ENCODE measurements at places on chromosomes 1 and 21. TPM values are rescaled to one million over a fixed set of nuclear protein-coding genes. Genes with fewer than 3 reads are reported as not detected.

Gene TSPEAR
- 1.0 TPM for total RNA-seq

Gene PCP4L1
- total RNA-seq, result 4.9 TPM

Gene RCAN3
- 7.6 TPM for total RNA-seq

Gene ODF2L
- 48.7 TPM for total RNA-seq

Gene GJA5
- total RNA-seq, result 15.4 TPM

Gene STYXL2
- total RNA-seq, result 82.9 TPM

- DNase-seq, result peak; percentile 11
Observed at GRCh38 chr1:233364695-233365539, 37.4 kb downstream of the MAP3K21 start.

- no peak for DNase-seq
Observed at GRCh38 chr1:231702804-231703203, 76.2 kb downstream of the DISC1 start.

- DNase-seq, result peak; percentile 74
Observed at GRCh38 chr1:217425422-217425821, 205.5 kb downstream of the GPATCH2 start.

DNA sequence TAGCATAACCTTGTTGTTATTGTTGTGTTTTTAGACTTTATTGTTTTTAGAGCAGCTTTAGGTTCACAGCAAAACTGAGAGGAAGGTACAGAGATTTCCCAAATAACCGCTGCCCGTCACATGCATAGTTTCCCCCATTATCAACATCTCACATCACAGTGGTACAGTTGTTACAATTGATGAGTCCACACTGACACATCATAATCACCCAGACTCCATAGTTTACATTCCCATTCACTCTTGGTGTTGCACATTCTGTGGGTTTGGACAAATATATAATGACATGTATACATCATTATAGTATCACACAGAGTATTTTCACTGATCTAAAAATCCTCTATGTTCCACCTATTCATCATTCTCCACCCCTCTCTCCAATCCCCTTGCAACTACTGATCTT lies 25.9 kb upstream of the TOR3A start:
- no peak for DNase-seq

- no peak for DNase-seq
Observed at GRCh38 chr1:21212126-21212525, 35.4 kb upstream of the EIF4G3 start.

GRCh38 chr1:44939061-44939460 lies 47.3 kb downstream of the EIF2B3 start:
- no peak for DNase-seq

- no peak for DNase-seq
Observed at GRCh38 chr1:3653286-3653618, 936 bp downstream of the TP73 start.

DNA sequence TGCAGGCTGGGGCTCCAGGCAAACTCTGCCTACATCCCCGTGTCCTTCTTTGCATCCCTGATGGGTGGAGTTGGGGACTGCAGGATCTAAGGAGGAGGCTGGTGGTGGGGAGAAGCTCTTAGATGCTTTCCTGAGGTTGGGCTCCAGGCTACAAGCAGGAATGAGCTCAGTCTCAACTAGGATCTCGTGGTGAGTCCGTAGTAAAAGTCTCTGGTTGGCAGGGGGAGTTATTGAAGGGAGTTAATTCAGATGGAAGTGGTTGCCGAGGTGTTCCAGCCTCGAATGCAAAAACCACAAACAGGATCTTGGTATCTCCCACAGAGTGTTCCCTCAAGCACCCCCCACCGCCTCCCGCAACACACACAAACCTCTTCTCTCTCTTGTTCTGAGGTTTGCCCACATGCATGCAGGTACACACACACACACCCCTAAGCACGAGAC lies 35.0 kb downstream of the TMCC2 start:
- DNase-seq, result no peak

DNA sequence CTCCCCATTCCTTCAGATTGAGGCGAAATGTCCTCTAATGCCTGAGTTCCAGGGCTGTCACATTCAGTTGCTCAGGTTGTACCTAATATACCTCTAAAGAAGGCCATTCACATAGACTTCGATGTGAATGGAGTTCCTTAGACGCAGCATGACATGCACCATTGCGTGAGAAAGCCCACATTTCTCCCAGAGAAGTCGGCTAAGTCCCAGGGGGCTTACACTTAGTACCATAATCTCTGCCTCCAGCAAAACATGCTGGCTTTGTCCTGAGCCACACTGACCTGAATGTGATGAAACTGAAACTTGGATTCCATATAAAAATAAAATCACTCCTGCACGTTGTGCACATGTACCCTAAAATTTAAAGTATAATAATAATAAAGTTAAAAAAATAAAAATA lies 23.2 kb upstream of the SLC2A1 start:
- no peak for DNase-seq

DNA sequence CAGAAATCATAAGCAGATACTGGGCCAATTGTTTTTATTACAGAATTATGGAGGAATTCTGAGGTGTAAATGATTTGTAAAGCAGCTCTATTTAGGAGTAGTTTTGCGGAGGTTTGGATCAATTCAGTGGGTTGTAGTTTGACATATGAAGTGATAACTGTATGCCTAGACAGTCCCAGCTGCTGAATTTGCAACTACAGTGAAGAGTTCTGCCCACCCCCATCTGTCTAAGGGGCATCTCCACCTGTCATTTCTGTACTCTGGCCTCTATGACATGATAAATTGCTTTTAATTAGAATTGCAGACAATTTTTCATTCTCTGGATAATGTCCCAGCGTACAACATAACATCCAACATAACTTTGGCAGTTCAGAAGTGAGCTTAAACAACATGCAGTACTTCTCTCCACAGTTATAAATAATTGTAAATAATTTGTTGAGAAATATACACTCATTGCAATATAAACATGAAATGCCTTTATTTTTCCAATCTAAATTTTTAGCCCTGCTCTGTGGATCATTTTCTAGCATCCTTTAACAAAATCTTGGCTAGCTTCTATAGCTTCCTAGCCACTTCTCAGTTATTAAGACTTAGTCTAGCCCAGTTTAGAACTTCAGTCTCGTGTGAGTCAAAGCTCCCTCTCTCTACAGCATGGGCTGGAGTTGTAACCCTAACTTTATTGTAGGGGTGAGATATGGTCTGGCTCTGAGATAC lies 52.3 kb downstream of the PDE4B start:
- peak; percentile 6 for DNase-seq

- peak; percentile 13 for DNase-seq
Observed at GRCh38 chr21:40769231-40769630, 77.7 kb downstream of the DSCAM start.

GRCh38 chr1:12601700-12602658 lies 16.0 kb downstream of the DHRS3 start:
- DNase-seq, result no peak

DNA sequence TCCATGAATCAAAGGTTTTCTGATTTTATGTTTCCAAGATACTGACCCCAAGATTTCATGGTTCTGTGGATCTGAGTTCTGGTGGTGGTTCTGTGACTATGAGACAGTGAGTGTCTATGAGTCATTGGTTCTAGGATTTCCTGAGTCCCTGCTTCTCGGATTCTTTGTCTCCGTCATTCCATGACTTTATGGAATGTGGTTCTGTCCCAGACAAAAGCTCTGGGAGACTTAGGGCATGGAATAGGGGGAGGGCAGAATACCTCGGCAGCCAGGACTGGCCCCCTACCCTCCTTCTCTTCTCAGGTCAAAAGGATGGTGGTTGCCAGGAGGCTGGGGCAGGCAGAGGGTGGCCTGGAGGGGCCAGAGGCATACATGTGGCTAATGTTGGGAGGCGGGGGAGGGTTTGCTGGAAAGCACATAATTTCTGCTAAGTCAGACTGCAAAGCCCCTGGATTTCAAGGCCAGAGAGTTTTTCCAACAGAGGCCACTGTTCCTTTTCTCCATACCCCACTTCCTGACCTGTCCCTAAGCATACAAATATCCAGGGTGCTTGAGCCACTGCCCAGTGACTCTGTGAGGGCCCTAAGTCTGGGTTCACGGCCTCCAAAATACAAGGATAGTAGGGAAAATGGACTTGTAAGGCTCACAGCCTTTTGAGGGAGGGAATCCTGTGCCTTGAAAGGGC lies 17.2 kb downstream of the CDCP2 start:
- no peak for DNase-seq

DNA sequence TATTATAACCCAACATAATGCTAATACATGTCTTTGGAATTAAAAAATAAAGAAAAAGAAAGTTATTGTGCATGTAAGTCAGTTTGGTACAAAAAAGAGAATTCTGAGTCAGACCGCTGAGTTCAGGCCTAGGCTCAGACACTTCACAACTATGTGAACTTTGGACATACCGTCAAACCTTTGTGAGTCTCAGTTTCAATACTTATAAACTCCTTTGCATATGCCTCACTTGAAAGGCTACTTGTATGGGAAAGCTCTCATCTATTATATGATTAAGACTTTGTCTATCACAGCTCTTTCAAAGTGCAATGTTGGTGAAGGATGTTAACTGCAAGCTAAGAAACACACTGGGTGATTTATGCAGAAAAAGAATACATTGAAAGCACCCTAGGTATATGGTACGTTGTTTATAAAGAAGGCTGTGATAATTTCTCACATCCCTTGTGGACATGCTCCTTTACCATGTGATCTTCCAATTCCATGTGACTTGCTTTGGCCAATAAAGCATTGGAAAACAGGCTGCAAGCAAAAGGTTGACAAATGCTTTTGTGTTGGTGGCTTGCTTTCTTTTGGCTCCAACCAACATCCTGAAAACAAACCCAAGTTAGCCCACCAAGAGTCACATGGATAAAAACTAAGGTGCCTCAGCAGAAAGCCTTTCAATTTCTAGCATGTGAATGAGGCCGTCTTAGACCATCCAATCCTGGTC lies 49.6 kb downstream of the INTS7 start:
- no peak for DNase-seq

- no peak for DNase-seq
Observed at GRCh38 chr21:25550352-25551120, 56.7 kb downstream of the MRPL39 start.

- no peak for DNase-seq
Observed at GRCh38 chr1:223717695-223718363, 5.5 kb downstream of the CAPN2 start.

DNA sequence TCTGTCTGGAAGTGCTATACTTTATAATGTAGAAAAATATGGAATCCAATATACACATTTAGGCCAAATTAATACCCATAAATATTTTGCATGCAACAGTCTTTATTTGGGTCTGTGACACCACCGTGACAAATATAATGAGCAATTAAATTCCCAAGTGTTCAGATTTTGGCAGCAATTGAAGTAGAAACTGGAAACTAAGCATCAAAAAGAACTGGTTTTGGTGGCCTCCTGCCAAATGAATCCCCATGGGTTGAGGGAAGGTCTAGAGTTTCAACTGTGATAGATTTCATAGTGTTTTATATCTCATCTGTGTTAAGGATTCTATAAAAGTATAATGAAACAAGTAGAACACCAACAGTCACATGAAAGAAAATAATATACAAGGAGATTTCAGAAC lies 88.4 kb downstream of the DPYD start:
- DNase-seq, result peak; percentile 75

- no peak for DNase-seq
Observed at GRCh38 chr1:160942926-160943325, 11.7 kb downstream of the ITLN2 start.

Measured in tongue (tissue), 3 donors.